ENCODE measurements at places on chromosomes 6 and 20.

DNA sequence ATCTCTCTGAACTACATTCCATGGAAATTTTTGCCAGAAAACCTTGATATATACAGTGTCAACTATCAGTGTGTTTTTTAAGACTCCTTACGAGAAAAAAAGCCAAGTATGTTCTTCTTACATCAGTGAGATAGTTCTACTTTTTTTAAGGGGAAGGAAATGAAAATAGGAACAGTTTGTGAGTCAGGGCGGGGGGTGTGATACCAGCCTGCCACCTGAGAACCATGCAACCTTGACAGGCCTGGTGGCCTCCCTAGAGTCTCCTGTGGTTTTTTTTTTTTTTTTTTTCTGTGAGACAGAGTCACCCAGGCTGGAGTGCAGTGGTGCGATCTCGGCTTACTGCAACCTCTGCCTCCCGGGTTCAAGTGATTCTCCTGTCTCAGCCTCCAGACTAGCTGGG, 96.3 kb upstream of the GCM1 start:
- no peak for DNase-seq

DNA sequence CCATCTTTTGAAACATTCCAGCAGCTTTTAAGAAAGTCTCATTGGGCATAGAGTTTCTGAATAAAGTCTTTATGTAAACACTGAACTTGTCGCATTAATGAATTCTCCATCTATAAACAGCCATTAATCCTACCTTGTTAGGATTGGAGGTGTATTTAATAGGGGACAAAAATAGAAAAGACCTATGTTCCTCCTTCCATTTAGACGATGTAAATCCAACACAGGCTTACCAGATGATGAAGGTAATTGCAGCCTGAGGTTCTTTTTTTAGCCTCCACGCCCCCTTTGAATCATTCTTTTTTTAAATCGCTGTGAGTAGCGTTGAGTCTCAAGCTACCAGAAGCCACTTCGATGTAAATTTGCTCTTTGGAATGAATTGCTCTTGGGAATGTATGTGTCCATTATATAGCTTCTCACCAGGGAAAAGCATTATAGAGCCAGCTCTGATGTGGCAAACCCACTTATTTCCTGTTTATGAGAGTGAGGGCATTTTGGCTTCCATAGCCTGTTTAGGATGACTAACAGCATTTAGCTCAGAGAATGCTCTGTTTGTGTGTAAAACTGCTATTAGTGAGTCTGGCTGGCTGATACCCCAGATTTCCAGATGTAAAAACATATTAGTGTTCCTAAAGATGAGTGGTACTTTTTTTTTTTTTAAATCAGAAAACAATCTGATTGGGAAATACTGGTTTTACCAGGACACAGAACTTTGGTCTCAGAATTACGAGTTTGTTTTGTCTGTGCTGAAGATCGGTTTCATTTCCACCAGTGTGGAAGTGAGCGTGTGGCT, 74.9 kb upstream of the CLDN20 start:
- DNase-seq = no peak

GRCh38 chr6:21949211-21949801, 347.5 kb downstream of the PRL start:
- DNase-seq = peak; percentile 61

- no peak for DNase-seq
Observed at GRCh38 chr6:127969701-127970100, 68.8 kb upstream of the THEMIS start.

- DNase-seq = no peak
Observed at GRCh38 chr6:42829561-42830092, 47.8 kb downstream of the BICRAL start.

- no peak for DNase-seq
Observed at GRCh38 chr20:31842471-31843157, 2.8 kb downstream of the FOXS1 start.

DNA sequence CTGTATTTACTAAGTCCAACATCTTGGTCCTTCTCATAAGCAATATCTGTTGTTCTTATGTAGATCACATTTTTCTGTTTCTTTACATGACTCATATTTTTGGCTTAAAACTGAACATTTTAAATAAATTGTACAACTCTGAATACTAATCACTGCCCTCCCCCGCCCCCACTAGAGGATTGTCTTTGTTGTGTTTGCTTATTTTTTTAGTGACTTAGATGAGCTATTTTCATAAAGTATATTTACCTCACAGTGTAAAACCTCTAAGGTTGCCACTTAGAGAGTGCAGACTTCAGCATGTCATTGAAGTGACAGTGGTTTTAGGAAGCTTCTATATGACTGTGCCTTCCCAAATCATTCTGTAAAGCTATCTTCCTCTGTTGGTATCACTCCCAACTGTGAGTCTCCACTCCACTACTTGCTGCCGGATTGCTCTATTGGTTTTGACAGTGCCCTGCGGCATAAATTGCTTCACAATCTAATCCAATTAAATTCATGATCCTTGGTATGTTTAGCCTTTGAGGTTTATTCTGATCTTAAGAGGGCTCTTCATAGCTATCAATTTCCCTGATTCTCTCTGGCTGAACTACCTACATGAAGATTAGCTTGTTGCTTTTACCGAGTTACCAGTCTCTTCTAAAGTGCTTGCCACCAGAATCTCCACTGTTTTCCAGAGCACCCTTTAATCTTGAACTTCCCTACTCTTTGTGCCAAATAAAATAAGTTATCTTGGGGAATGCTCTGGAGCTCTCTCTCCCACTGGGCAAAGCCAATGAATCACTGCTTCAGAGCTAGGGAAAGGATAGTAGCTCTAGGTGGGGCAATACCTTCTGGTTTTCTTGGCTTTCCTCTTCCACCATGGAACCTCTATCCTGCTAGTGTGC, 33.0 kb downstream of the SPTLC3 start:
- no peak for DNase-seq

DNA sequence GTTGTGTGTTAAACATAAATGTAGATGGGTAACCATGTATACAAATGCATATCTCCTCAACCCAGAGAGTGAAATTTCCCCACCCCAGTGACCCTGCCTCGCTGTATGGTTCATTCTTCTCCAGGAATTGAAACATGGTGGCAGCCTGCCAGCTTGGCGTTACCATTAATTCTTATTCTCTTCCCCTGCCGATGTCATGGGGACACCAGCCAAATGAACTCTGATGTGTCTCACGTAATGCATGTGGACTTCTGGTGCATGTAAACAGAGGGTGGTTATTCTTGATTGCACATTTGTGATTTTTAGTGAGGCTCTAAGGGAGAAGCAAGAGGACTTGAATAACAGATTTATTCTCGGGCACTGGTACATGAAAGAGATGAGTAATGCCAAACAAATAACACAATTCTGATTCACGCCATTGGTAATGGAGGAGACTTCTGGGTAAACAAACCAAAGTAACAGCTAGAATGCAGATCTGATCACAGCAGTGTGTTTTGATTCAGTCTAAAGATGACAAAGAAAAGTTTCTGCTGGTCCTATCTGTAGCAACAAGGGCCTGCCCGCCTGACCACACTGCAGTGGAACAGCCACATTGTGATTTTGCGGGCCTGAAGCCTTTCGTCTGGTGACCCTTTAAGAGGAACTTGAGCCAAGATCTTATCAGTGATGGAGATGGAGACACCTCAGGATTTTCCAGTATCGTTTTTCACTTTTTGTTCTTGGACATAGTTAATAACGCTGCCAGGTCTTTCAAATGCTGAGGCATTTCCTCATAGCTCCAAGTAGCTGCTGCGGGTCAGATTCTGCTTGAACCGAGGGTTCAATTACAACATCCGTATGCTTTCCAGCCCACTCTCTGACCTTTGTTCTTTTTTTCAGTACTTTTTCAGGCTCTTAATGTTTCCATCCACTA, 171.8 kb upstream of the AKAP12 start:
- DNase-seq = no peak

GRCh38 chr6:1586256-1586655, 23.5 kb upstream of the FOXC1 start:
- no peak for DNase-seq

- DNase-seq = no peak
Observed at GRCh38 chr6:150409576-150410066, 40.8 kb downstream of the IYD start.

- DNase-seq = no peak
Observed at GRCh38 chr6:32117461-32117860, 8.3 kb upstream of the TNXB start.

GRCh38 chr6:166728884-166729530, 102.0 kb upstream of the RPS6KA2 start:
- no peak for DNase-seq

Measured in NCI-H510A (cell line).